Thymus (tissue), 14 donors: ENCODE measurements at places on chromosomes 4 and X. TPM values are rescaled to one million over a fixed set of nuclear protein-coding genes. Genes with fewer than 3 reads are reported as not detected.

DNA sequence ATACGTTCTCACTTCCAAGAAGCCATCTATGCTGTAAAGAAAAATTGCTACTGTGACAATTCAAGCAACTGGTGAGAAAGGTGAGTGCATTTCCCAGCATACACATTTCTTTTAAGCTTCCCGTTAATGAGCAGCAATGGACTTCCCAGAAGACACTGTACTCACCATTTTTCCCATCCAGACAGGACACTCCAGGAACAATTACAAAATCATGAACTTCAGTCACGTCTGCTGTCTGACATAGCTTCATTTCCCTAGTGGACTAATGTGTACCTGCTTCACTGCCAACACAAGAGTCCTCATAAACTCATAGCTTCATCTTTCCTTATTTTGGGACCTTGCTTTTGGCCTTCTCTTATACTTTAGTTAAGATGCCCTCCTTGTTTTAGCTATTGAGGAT, 156.9 kb downstream of the ENOX2 start:
- no peaks in the 10 kb centered on the region for H3K27me3 ChIP-seq
- no peak for DNase-seq
- no peak overlapping the region for H3K4me3 ChIP-seq
- H3K27ac ChIP-seq, result no peak overlapping the region
- no peaks in the 10 kb centered on the region for H3K36me3 ChIP-seq

The RNF150 gene
- total RNA-seq, result 2.9 TPM

- no peak overlapping the region for H3K27ac ChIP-seq
- no peaks in the 10 kb centered on the region for H3K27me3 ChIP-seq
- no peaks in the 10 kb centered on the region for H3K4me1 ChIP-seq
These were observed 494.6 kb downstream of the MAGEE1 start for GRCh38 chrX:76922100-76922499.

The STOX2 gene
- 5.3 TPM for total RNA-seq

- no peak overlapping the region for H3K27ac ChIP-seq
- H3K36me3 ChIP-seq, result no peaks in the 10 kb centered on the region
- DNase-seq, result no peak
- H3K4me3 ChIP-seq, result no peak overlapping the region
These were observed 45.4 kb downstream of the ANTXR2 start for GRCh38 chr4:80027611-80028010.
